Cardiac septum (tissue), 1 donor: ENCODE measurements at places on chromosomes 11 and 22. TPM values are rescaled to one million over a fixed set of nuclear protein-coding genes. Genes with fewer than 3 reads are reported as not detected.

Gene RFPL3
- total RNA-seq = not detected

Gene HBE1
- not detected for total RNA-seq

Gene GGTLC2
- not detected for total RNA-seq

Gene KBTBD3
- 7.2 TPM for total RNA-seq

GRCh38 chr22:27992294-27993165 lies 73.5 kb upstream of the PITPNB start:
- peak; percentile 75 for DNase-seq

Gene OR5AK2
- not detected for total RNA-seq
